ENCODE measurements at places on chromosomes 2 and 18.

DNA sequence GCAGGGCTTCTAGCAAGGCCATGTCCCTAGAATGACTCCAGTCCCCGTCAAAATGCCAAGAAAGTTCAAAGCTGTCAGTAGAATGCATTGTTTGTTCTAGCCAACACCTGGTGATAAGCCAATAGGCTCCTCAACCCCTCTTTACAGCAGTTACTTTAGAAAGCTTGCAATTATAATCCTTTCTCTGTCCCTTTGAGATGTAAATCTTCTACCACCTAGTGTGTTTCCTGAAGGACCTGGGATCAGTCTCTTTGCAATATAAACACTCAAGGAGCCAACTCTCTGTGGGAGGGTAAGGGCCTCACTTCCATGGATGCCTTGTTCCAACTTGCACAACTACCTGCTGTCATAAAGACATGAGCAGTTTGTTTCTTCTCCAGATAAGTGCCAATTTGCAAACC lies 301.8 kb downstream of the NBAS start:
- DNase-seq, result no peak

GRCh38 chr18:42534313-42534712 lies 579.3 kb downstream of the PIK3C3 start:
- no peak for DNase-seq

GRCh38 chr2:149365931-149366583 lies 35.7 kb downstream of the LYPD6 start:
- DNase-seq, result no peak

DNA sequence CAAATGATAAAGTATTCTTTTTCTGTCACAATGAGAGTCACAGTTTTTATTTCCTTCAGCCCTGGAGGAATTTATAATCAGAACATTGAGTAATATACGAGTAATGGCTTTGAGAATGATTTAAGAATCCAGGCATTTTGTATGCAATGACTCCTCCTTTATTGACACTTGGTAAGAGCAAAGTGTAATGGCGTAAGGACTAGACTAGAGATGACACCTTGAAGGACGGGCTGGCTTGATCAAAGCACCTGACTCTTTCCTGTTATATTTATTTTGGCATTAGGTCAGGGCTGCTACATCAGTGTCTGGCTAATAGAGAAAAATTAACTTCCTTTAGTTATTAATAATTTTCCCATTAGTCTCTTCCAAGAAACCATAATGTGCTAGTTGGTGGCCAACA lies 482.4 kb upstream of the GCFC2 start:
- no peak for DNase-seq

DNA sequence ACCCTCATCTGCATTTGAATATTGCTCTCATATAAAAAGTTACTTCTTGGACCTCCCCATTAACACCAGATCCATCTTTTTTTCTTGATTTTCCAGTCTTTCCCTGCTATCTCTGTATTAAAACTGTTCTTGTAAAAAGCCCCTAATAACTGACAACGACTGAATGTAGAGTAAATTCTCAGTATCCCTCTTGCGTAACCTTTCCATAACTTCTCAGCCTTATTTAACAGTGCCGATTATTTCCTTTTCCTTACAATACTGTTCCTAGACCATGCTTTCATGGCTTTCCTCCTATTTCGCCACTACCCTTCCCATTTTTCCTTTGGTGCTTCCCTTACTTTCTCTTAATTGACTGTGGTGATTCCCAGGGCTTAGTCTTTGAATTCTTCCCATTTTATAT lies 348.9 kb upstream of the DSEL start:
- no peak for DNase-seq

DNA sequence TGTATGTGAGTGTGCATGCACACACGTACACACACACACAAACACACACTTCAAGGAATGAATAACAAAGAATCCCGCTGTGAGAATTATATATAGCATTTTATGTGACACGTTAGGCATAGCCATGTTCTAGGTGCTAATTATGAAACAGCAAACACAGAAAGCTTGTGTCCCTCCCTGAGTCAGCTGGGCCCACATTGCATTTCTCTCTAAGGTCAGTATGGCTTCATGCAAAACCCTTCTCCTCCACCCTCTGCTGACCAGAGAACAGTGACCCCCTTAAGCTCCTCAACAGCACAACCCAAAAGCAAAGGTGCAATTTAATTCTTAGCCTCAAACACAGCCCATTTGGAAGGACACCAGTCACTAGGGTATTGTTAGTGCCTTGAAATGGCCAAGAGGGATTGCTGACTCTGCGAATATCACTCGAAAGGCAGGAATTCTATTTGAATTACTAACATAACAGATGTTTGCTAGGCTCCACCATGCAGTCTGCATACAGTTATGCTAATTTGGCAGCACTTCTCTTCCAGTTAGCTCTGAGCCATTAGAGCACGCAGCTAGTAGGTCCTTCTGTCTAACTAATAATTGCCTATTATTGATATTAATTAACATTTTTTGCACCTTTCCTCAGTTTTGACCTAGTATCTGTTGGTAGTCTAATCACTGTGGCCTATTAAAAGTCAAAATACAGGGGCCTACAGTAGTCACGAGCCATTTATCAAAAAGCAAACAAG lies 149.0 kb downstream of the LNPK start:
- no peak for DNase-seq

- DNase-seq, result no peak
These were observed 753.6 kb downstream of the DCC start for GRCh38 chr18:53093636-53094035.

DNA sequence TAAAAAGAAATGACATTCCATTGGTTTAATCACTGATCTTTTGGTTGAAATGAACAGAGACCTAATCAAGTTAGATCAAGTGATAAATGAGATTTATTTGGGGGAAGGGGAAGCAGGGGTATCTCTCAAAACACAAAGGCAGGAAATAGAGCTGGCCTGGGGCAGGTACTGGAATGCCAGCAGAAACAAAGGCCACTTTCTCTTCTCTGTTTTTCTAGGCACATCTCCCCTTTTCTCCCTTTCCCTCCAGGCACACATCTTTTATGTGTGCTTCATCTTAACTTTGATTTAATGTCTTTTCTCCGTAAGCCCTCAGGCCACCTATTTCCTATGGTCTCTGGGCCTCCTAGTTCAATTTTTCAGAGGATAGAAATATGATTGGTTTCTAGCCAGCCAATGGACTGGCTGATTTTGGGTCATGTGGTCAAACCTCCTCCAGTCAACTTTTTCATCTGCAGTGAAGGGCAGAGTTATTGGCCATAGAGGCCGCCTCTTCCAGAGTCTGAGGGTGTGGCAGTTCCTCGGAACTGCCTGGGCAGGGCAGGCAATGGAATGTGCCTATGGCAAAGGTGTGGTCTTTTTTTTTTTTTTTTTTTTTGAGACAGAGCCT lies 58.9 kb upstream of the FAM136A start:
- no peak for DNase-seq

GRCh38 chr2:219171231-219171651 lies 1.4 kb upstream of the SLC23A3 start:
- no peak for DNase-seq

GRCh38 chr2:70767699-70768589 lies at the start of gene ADD2:
TSS of gene ADD2 (minus strand) at chr2:70768200. CDS start at chr2:70706408, 61,792 bp downstream.
- DNase-seq, result no peak

All from activated gamma-delta T cell treated with anti-CD3 and anti-CD28 coated beads, Interleukin-2, amount 50 U/mL, for 16 hours (primary cell).